ENCODE measurements at places on chromosomes 4 and X. TPM values are rescaled to one million over a fixed set of nuclear protein-coding genes. Genes with fewer than 3 reads are reported as not detected.

DNA sequence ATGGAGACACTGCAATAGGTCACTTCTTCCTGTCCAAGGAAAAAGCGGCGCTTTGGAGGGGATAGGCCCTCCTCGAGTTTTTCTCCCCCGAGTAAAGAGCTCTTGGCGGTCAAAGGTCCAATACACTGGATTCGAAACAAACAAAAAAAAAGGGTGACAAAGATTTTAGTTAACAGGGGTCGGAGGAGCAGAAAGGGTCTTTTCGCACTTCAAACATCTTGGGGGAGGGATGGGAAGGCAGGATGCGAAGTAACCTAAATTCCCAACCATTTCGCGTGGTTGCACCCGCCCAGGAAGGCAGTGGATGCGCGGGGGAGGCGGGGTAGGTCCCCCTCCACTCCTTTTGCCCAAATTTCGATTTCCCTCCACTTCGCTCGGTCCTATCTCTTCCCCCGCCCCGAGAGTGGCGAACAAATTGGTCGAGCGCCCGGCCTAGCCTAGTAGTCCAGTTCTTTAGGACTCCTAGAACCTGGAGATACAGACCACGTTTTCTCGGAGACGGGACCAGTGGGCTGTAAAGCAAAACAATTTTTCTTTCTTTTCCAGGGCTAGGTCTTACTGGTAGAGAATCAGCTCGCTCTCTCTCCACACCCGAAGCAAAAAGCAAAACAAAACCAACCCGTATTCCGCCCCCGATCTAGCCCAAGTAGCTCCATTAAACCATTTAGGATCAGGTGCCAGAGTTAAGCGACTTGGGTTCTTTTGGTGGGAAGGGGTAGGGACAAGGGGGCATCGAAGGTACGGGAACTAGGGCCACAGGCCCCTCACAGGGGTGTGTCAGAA is 2.0 kb upstream of the STAG2 start:
- peak; percentile 47 for DNase-seq
- H3K27ac ChIP-seq = peak overlapping the region; percentile 99
- H3K4me1 ChIP-seq = no peaks in the 10 kb centered on the region
- H3K27me3 ChIP-seq = no peaks in the 10 kb centered on the region

- no peak overlapping the region for H3K4me3 ChIP-seq
- H3K4me1 ChIP-seq = peaks cover 10% of the 10 kb centered on the region
- H3K36me3 ChIP-seq = no peaks in the 10 kb centered on the region
- DNase-seq = no peak
- no peak overlapping the region for H3K27ac ChIP-seq
- no peaks in the 10 kb centered on the region for H3K27me3 ChIP-seq
Observed at GRCh38 chr4:113593400-113594230, 167.9 kb downstream of the CAMK2D start.

- peaks cover 9% of the 10 kb centered on the region for H3K4me1 ChIP-seq
- no peak overlapping the region for H3K27ac ChIP-seq
- H3K4me3 ChIP-seq = no peak overlapping the region
- no peak for DNase-seq
Observed at GRCh38 chr4:159117968-159118367, 15.1 kb downstream of the RAPGEF2 start.

- H3K27me3 ChIP-seq = no peaks in the 10 kb centered on the region
- H3K4me1 ChIP-seq = peaks cover 3% of the 10 kb centered on the region
- peak; percentile 25 for DNase-seq
- H3K36me3 ChIP-seq = no peaks in the 10 kb centered on the region
- no peak overlapping the region for H3K27ac ChIP-seq
- H3K4me3 ChIP-seq = no peak overlapping the region
Observed at GRCh38 chr4:182536221-182536811, 293.1 kb downstream of the TENM3 start.

GRCh38 chr4:7194251-7195140 is 2.2 kb downstream of the SORCS2 start:
- no peak overlapping the region for H3K27ac ChIP-seq
- no peak for DNase-seq
- H3K27me3 ChIP-seq = peaks cover 31% of the 10 kb centered on the region
- no peaks in the 10 kb centered on the region for H3K36me3 ChIP-seq
- H3K4me3 ChIP-seq = no peak overlapping the region

- H3K27me3 ChIP-seq = no peaks in the 10 kb centered on the region
- DNase-seq = no peak
- no peaks in the 10 kb centered on the region for H3K36me3 ChIP-seq
- H3K4me1 ChIP-seq = no peaks in the 10 kb centered on the region
- no peak overlapping the region for H3K27ac ChIP-seq
Observed at GRCh38 chrX:142616636-142617035, 409.1 kb upstream of the SPANXN4 start.

The CXCL9 gene
- total RNA-seq = 1.4 TPM

The GYG2 gene
- 5.4 TPM for total RNA-seq

The FMR1NB gene
- not detected for total RNA-seq

GRCh38 chr4:5277079-5277478 is 225.8 kb downstream of the STK32B start:
- H3K4me3 ChIP-seq = no peak overlapping the region
- H3K4me1 ChIP-seq = no peaks in the 10 kb centered on the region
- DNase-seq = no peak
- no peaks in the 10 kb centered on the region for H3K27me3 ChIP-seq
- H3K36me3 ChIP-seq = no peaks in the 10 kb centered on the region

The PITX2 gene
- total RNA-seq = not detected

- no peak overlapping the region for H3K27ac ChIP-seq
- no peaks in the 10 kb centered on the region for H3K4me1 ChIP-seq
- H3K4me3 ChIP-seq = no peak overlapping the region
- DNase-seq = no peak
- no peaks in the 10 kb centered on the region for H3K27me3 ChIP-seq
Observed at GRCh38 chr4:5209862-5210261, 158.6 kb downstream of the STK32B start.

- H3K27me3 ChIP-seq = no peaks in the 10 kb centered on the region
- no peaks in the 10 kb centered on the region for H3K4me1 ChIP-seq
- no peak overlapping the region for H3K4me3 ChIP-seq
- H3K27ac ChIP-seq = peak overlapping the region; percentile 84
Observed at GRCh38 chr4:185137233-185137925, 5.7 kb upstream of the SLC25A4 start.

DNA sequence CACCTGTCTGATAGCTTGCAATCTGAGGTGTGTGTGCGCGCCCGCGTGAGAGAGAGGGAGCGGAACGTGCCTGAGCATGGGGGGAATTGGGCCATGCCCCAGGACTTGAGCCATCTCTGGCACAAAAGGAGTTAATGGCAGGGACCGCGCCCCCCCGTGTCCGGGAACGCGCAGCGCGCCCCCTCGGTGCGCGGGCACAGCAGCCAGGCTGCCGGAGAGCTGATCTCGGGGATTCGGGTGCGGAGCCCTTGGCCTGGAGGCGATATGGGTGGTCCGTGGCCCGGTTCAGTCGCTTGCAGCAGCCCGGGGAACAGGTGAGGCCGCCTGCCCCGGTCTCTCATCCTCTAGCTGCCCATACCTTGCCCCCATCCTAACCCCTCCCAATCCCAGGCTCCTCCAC is at the start of gene NLGN3:
Gene NLGN3 (plus strand): TSS at position 191 of the 400 bp plus-strand sequence. CDS start 2,909 bp downstream, outside the sequence.
- no peak within 1 kb of the TSS for H3K4me3 ChIP-seq
- H3K27ac ChIP-seq = no peak within 1 kb of the TSS
- H3K36me3 ChIP-seq = no peaks in the 10 kb centered on the region
- peak; percentile 53 for DNase-seq

DNA sequence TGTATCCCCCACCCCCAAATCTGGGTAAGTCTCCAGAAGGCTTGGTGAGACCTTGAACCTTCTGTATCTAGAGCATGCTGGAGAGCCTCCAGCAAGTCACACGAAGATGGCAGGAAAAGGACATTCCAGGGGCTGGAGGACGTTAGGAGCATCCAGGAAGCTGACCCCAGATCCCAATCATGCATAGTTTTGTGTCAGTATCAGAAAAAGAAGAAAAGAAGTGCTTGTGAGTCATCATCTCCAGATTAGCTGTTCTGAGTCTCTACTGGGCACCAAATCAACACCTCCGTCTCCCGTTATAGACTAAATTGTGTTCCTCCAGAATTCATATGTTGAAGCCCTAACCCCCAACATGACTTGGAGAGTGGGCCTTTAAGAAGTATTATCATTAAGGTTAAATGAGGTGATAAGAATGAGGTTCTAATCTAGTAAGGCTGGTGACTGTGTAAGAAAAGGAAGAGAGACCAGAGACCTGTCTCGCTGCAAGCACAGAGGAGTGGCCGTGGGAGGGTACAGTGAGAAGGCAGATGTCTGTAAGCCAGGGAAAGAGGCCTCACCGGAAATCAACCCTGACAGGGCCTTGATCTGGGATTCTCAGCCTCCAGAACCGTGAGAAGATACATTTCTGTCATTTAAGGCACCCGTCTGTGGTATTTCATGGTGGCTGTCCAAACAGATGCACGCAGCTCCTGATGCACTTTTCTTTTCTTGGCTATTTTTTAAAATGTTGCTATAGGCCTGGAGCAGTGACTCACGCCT is 38.1 kb upstream of the CLDN24 start:
- no peak for DNase-seq
- no peak overlapping the region for H3K4me3 ChIP-seq
- H3K36me3 ChIP-seq = no peaks in the 10 kb centered on the region
- H3K27ac ChIP-seq = no peak overlapping the region
- H3K27me3 ChIP-seq = no peaks in the 10 kb centered on the region
- no peaks in the 10 kb centered on the region for H3K4me1 ChIP-seq

DNA sequence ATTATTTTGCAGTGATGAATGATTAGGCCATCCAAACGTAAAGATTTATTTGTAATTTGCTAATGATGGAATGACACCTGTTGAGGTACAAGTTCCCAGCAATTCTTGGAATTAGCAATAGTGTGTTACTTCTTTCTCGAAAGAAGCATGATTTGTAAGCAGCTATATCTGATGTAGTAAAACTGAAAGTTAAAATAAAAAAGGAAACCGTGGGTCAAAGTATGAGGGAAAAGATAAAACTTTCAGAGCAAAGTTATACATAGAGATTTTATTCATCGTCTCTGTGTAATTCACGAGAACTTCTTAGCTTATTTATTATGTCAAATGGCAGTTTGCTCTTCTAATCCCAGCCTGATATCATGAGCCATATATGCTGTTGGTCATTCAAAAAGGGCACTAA is 59.0 kb downstream of the NFKB1 start:
- no peak overlapping the region for H3K27ac ChIP-seq
- H3K4me1 ChIP-seq = no peaks in the 10 kb centered on the region
- H3K36me3 ChIP-seq = peaks cover 10% of the 10 kb centered on the region
- H3K4me3 ChIP-seq = no peak overlapping the region
- no peak for DNase-seq
- no peaks in the 10 kb centered on the region for H3K27me3 ChIP-seq

- H3K4me3 ChIP-seq = no peak overlapping the region
- no peak overlapping the region for H3K27ac ChIP-seq
Observed at GRCh38 chrX:115553171-115553570, 7.8 kb upstream of the PLS3 start.

DNA sequence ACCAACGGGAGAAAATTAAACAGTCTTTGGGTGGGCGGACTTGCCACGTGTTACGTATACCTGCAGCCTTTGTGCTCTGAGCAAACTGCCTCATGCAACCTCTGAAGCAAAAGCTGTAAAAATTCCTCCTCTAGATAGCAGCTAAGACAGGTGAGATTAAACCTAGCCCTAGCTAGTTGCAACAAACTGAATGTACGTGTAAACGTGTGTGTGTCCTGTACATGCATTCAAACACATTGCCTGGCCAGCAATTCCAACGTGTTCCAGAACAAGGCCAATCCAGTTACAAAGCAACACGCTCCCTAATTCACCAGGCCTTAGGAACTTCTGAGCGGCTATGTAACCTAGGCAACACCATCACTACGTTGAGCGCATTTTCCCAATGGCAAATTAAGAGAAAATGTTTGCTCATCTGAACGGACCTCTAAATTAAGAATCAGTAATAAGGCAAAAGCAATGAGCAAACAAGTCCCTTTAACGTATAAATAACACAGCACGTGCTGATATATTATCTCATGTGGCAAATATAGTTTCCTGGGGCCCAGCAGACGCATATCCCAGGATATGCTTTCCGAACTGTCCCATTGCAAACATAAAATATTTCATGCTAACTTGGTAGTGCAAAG is 792 bp downstream of the PPID start:
- peaks cover 19% of the 10 kb centered on the region for H3K36me3 ChIP-seq
- peak; percentile 30 for DNase-seq
- H3K27ac ChIP-seq = peak overlapping the region; percentile 94
- peak overlapping the region; percentile 90 for H3K4me3 ChIP-seq
- no peaks in the 10 kb centered on the region for H3K27me3 ChIP-seq

The RTL3 gene
- 0.28 TPM for total RNA-seq

DNA sequence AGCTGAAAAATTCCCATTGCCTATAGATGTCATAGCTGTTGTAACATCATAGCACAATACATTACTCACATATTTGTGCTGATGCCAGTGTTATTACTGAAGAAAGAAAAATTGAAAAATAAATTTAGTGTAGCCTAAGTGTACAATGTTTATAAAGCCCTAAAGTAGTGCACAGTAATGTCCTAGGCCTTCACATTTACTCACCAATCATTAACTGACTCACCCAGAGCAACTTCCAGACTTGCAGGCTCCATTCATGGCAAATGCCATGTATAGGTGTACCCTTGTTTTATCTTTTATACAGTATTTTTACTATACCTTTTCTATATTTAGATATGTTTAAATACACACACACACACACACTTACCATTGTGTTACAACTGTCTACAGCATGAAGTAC is 265.4 kb upstream of the MAGEB18 start:
- H3K27ac ChIP-seq = no peak overlapping the region
- no peaks in the 10 kb centered on the region for H3K27me3 ChIP-seq
- no peak for DNase-seq
- no peaks in the 10 kb centered on the region for H3K4me1 ChIP-seq

The UGT2B17 gene
- not detected for total RNA-seq

GRCh38 chr4:174449944-174450785 is 72.1 kb downstream of the HPGD start:
- no peaks in the 10 kb centered on the region for H3K36me3 ChIP-seq
- no peaks in the 10 kb centered on the region for H3K4me1 ChIP-seq
- H3K4me3 ChIP-seq = no peak overlapping the region
- DNase-seq = peak; percentile 33

DNA sequence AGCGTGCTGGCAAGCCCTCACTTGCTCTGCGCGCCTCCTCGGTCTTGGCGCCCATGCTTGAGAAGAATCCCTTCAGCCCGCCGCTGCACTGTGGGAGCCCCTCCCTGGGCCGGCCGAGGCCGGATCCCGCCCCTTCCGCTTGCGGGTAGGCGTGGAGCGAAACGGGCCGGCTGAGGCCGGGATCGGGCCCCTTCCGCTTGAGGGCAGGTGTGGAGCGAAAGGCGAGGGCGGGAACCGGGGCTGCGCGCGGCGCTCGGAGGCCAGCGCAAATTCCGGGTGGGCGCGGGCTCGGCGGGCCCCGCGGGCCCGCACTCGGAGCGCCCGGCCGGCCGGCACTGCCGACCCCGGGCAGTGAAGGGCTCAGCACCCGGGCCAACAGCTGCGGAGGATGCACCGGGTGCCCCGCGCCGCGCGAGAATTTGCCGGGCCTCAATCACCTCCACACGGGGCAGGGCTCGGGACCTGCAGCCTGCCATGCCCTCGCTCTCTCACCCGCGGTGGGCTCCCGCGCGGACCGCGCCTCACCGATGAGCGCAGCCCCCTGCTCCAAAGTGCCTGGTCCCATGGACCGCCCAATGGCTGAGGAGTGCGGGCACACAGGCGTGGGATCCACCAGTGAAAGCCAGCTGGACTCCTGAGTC is 58.1 kb upstream of the GBA3 start:
- DNase-seq = no peak
- H3K4me3 ChIP-seq = no peak overlapping the region
- H3K4me1 ChIP-seq = no peaks in the 10 kb centered on the region
- no peaks in the 10 kb centered on the region for H3K27me3 ChIP-seq
- H3K27ac ChIP-seq = no peak overlapping the region

All from lung (tissue), 17 donors.